ENCODE measurements at places on chromosomes 6 and 20.

GRCh38 chr6:166830891-166831363 lies 125.4 kb downstream of the RNASET2 start:
- H3K36me3 ChIP-seq, result no peaks in the 10 kb centered on the region
- DNase-seq, result no peak
- H3K4me3 ChIP-seq, result no peak overlapping the region
- H3K27ac ChIP-seq, result no peak overlapping the region

- no peak overlapping the region for H3K4me3 ChIP-seq
- no peaks in the 10 kb centered on the region for H3K36me3 ChIP-seq
- DNase-seq, result no peak
- H3K27ac ChIP-seq, result no peak overlapping the region
- H3K4me1 ChIP-seq, result no peaks in the 10 kb centered on the region
Observed at GRCh38 chr6:5116243-5116991, 31.3 kb downstream of the PPP1R3G start.

- no peak overlapping the region for H3K4me3 ChIP-seq
- no peaks in the 10 kb centered on the region for H3K27me3 ChIP-seq
- no peaks in the 10 kb centered on the region for H3K36me3 ChIP-seq
- DNase-seq, result peak; percentile 69
- peaks cover 14% of the 10 kb centered on the region for H3K4me1 ChIP-seq
- H3K27ac ChIP-seq, result no peak overlapping the region
Observed at GRCh38 chr6:42522036-42522435, 41.8 kb upstream of the UBR2 start.

- H3K27ac ChIP-seq, result no peak overlapping the region
- DNase-seq, result no peak
- no peaks in the 10 kb centered on the region for H3K27me3 ChIP-seq
- H3K4me3 ChIP-seq, result peak overlapping the region; percentile 14
- no peaks in the 10 kb centered on the region for H3K36me3 ChIP-seq
Observed at GRCh38 chr6:122401104-122401503, 1.7 kb downstream of the HSF2 start.
